Activated naive CD4-positive, alpha-beta T cell (primary cell): ENCODE measurements at places on chromosomes 2 and 18.

GRCh38 chr18:12236934-12237832 is 17.0 kb upstream of the CIDEA start:
- peak; percentile 57 for DNase-seq

GRCh38 chr2:229925201-229925600 is 2.9 kb downstream of the FBXO36 start:
- DNase-seq, result no peak

GRCh38 chr2:25312958-25313710 is 28.6 kb downstream of the DNMT3A start:
- DNase-seq, result peak; percentile 22

- no peak for DNase-seq
Measured at GRCh38 chr2:157792335-157793052, 83.6 kb downstream of the ACVR1 start.

DNA sequence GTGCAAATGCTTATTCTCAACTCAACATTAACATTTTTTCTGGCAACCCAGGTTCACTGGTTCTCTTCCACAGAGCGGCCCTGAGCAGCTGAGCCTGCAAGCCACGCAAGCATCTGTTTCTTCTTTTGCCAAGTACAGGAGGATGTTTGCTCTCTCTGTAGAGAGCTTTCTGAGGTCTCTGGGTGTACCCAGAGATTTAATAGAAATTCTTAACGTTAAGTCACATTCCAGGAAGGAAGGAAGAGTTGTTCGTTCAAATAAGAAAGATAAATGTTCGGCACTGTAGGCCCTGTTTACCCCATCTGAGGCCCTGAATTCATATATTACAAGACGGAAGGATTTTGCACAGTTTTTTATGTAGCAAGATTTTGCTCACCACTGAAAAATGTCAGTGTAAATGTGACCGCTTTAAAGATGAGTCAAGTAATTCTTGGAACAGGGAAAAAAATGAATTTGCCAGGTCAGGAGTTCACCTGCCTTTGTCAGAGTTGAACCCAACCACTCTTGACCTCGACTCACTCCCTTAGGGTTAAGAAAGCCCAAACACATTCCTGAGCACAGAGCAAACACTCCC is 30.1 kb downstream of the KCTD18 start:
- no peak for DNase-seq

DNA sequence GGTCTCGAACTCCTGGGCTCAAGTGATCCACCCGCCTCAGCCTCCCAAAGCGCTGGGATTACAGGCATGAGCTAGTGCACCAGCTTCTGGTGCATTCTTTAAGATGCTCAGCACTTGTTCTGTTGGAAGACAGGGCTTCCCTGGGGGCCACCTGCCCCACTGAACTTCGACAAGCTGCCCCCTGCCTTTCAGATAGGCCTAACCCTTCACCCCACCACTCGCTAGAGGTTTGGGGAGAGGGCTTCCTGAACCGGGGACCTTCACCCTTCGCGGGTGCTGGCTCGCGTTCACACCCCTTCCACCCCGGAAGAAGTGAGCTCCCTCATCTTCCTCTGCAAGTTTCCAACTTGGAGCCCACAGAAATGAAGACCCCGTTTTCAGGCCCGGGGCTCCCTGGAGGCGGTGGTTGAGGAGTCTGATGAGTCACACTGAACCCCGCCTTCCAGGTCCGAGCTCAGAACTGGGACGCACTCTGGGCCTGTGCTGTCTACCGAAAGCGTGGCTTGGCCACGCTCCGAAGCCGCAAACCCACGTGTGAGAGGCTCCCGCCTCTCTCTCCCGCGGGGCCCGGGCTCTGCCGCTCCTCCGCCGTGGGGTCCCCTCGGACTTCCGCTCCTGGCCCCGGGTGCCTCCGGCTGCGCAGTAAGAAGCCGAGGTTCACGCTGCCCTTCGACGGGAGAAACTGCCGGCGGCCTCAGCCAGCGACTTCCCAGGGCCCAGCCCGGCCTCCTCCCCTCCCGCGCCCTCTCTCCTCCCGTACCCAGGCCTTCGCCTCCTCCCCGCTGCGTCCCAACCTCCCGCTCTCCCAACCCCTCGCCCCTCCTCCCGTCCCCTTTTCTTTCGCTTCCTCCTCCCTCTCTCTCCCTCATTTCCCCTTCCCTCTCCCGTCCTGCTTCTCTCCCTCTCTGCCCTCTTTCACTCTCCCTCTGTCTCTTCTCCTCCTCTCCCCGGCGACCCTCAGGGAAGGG is 47.5 kb upstream of the SP3 start:
- DNase-seq, result no peak

DNA sequence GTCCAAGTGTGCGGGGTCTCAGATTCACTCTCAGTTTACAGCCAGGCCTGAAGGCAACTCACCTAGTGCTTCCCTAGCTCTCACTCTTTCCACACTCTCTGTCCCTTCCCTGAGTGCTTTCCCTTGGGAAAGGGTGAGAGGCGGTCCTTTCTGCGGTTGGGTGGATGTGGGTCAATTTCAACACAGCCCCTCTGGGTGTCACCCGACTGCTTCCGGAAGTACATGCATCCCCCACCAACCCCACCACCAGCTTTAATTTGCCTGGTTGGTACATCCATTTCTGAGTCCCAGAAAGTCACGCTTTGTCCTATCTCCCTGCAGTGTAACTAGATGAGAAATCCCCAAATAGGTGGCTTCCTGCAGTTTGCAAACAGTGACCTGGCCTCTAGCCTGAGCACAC is 307.3 kb upstream of the MEIS1 start:
- DNase-seq, result no peak

GRCh38 chr2:184646593-184646992 is 48.3 kb downstream of the ZNF804A start:
- no peak for DNase-seq

- DNase-seq, result no peak
Measured at GRCh38 chr2:223725494-223725893, 111.9 kb downstream of the AP1S3 start.

DNA sequence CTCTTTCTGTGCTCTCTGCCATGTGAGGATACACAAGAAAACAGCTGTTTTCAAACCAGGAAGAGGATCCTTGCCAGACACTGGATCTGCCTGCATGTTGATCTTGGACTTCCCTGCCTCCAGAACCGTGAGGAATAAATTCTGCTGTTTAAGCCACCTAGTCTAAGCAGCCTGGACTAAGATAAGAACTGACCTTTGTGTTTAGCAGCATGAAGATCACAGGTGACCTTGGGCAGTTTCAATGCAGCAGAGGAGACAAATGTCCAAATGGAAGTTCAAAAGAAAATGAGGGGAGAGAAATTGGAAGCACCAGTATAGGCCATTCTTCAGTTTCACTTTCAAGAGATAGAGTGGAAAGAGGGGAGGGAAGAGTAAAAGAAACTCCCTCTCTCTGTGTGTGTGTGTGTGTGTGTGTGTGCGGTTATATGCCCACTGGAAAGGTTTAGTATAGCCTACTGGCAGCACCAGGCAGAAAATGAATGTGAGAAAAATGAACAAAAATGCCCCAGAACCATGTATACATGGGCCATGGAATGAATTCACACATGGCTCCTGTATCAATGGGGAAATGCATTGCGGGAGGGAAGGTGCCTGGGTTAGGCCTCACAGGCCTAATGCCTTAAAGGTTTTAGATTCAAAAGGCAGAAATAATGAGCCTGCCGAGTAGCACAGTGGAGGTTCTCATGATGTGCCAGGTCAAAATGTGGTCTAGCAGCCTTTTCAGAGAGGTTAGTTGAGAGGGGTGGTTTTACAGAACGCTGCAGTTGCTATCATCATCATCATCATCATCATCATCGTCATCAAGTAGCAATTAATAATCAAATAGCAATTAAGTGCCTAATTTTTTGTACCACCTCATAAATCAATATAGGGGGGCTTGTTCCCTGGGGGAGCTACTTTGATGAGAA is 1.1 kb upstream of the CERS6 start:
- no peak for DNase-seq

GRCh38 chr2:237636578-237636977 is 9.2 kb downstream of the LRRFIP1 start:
- DNase-seq, result no peak

- no peak for DNase-seq
Measured at GRCh38 chr2:101779656-101780055, 82.1 kb downstream of the MAP4K4 start.

GRCh38 chr2:118918017-118918416 is 24.0 kb upstream of the MARCO start:
- no peak for DNase-seq

GRCh38 chr18:76274468-76275289 is 220.4 kb downstream of the ZNF516 start:
- DNase-seq, result no peak

DNA sequence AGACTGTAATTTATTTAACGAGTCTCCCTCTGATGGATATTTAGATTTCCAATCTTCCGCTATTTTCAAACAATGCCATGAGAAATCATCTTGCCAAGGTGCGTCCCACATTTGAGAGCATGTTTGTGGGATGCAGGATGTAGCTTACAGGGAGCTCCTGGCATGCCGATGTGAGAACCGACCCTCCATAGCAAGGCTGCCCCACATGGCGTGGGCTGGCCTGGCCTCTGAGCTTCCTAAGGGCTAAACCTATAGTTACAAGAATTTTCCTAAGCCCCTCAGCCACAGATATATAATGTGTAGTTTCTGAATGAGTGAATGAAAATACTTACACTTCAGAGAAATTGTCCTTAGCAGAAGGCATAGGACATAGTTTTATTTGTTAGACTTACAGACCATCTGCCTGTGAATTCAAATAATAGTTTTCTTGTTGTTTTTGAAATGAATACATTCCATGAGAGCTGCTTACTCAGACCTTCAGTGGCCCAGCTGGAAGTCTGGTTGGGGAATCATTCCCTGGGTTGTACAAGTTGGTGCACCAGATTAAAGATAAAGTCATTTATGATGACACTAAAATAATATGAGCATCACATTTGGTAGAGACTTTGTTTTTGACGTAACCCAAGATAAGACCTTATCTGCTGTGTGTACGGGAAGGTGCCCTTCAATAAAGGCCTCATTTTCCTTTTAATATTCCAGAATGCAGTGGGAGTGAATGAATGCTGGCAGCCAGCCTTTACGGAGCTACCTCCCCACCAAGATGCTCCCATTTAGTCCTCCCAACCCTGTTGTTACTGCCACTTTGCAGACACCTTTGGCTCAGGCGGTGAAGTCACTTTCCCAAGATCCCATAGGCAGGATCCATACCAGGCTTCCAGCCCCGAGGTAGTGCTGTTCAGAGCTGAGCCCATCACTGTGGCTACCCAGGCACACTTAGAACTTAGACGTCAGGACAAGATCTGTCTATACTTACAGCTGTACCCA is 107.1 kb downstream of the GLI2 start:
- DNase-seq, result no peak

- DNase-seq, result no peak
Measured at GRCh38 chr2:42859791-42860190, 67.4 kb upstream of the HAAO start.

- DNase-seq, result no peak
Measured at GRCh38 chr2:74374509-74375205, 5.5 kb downstream of the DCTN1 start.

DNA sequence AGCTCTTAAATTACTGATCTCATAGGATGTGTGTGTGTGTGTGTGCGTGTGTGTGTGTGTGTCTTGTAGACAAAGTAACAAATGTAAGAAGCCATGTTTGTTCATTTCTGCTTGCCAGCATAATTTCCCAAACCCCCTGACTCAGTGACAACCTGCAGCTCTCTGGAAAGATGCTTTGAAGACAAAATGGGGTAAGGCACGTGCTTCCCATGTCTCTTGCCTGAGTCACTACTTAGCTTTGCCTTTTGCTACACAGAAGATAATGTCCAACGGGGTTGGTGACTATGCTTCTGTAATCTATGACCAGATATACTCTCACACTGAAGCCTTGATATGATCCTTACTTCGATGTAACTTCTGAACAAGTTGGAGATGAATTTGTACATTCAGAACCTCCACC is 332.0 kb downstream of the SLC4A3 start:
- no peak for DNase-seq

DNA sequence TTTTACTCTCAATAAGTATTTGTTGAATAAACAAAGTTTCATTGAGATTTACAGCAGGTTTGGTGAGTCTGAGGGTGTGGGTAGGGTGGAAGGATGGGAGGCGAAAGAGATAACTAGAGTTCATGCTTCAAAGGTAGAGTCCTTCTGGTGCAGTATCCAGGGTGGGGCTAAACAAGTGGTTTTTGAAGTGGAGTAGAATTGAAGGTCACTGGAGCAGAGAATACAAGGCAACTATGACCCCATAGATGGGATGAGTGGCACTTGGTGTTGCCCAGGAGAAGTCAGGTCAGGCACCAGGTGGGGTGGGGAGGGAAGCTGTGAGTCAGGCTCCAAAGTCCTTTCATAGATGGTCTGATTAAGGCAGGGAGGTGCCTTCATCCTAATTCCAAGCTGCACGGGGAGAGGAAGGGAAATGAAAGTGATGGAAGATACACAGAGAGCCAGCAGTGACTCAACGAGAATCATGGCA is 6.6 kb upstream of the CAB39 start:
- DNase-seq, result no peak

DNA sequence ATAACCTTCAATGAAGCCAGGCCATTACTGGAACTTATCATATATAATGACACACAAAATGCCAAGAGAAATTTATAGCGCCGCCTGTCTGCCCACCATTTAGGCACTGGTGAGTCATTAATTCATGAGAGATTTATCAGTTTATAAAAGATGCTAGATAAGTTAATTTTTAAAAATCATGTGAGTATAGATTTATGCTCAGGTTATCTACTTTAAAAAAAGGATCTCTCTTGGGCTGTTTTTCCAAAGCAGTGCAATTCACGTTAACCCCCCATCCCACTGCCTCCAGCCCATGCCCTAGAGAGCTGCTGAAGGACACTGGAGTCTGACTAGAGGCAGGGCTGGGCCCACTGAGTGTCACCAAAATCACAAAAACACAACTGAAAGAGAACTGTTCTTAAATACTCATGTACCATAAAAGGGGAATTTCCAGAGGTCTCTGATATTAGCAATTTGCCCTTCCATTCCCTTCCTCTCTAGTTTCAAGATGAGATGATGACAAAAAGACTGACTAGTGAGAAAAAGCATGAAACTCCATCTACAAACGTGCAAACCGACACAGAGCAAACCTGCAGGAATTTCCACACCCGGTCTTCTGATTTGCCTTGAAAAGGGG is 160.8 kb downstream of the BCL2 start:
- DNase-seq, result peak; percentile 4

DNA sequence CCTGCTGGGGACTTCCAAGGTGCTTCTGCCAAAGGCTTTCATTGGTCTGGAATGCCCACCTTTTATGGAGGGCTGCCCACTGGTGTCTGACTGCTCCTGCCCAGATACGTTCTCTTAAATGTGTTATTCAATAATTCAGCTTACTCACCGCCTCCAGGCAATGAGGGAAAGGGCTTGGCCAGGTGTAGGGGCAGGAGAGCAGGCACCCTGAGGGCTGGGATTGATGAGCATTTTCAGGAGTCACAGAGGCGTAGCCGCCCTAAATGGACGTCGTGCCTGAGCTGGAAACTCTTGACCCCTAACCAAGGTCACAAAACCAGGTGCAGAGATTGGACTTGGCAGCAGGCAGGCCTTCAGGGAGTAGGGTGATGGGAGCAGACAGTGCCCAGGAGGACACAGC is 26.8 kb downstream of the MAL start:
- no peak for DNase-seq

DNA sequence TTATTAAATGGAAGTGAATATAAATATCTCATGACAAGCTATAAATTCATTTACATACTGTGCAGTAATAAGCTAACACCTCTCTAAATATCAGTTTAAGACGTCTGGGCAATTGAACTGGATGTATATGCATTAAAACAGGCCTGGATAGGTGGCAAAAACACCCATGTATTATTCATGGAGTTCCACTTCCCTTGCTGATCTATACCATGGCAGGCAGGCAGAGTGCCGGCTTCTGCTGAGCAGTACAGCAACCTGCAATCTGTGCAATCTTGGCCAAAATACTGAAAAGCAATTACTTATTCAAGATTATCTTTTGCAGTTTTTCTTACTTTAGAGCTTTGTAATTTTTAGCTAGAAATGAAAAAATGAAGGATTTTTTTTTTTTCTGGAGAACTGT is 112.1 kb upstream of the PIEZO2 start:
- no peak for DNase-seq
